Activated CD4-positive, alpha-beta T cell treated with anti-CD3 and anti-CD28 coated beads for 36 hours (primary cell): ENCODE measurements at places on chromosomes 3 and 15. TPM values are rescaled to one million over a fixed set of nuclear protein-coding genes. Genes with fewer than 3 reads are reported as not detected.
A peak's percentile ranks its signal among the peaks of the same experiment; 100 is the strongest.

DNA sequence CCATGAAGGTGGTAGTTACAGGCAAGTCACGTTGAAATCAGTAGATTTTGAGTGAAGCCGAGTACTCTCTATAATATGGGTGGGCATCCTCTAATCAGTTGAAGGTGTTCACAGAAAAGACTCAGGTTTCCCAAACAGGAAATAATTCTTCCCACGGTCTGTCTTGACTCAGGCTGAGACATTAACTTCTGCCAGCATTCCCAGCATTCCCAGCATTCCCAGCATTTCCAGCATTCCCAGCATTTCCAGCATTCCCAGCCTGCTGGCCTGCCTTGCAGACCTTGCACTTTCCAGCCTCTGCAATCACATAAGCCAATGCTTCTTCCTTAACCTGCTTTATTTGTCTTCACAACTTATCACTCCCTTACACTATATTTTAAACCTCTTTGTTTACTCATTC lies 542.3 kb upstream of the ROBO2 start:
- DNase-seq = no peak

GRCh38 chr3:26091626-26092025 lies 301.7 kb downstream of the OXSM start:
- DNase-seq = no peak

- DNase-seq = no peak
Measured at GRCh38 chr3:40255532-40255931, 54.0 kb upstream of the EIF1B start.

GRCh38 chr3:121165397-121165837 lies 257.4 kb downstream of the STXBP5L start:
- DNase-seq = no peak

DNA sequence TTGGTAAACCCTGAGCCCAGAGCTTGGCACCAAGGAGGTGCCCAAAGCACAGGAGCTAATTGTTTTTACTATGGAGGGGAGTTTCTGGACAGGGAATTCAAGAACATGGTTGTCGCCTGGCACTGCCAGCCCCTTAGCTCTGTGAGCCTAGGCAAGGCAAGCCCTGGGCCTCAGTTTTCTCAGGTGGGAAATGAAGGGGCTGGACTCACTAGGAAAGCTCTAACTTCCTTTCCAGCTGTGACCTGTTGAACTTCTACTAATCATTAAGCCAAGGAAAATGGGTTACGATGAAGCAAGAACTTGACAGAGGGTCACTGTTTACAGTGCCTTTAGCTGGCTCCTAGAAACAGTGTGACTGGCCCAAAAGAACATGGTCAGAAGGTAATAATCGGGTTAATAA lies 277.2 kb downstream of the SHQ1 start:
- DNase-seq = no peak

- no peak for DNase-seq
Measured at GRCh38 chr3:9935966-9936510, 2.4 kb downstream of the CRELD1 start.

DNA sequence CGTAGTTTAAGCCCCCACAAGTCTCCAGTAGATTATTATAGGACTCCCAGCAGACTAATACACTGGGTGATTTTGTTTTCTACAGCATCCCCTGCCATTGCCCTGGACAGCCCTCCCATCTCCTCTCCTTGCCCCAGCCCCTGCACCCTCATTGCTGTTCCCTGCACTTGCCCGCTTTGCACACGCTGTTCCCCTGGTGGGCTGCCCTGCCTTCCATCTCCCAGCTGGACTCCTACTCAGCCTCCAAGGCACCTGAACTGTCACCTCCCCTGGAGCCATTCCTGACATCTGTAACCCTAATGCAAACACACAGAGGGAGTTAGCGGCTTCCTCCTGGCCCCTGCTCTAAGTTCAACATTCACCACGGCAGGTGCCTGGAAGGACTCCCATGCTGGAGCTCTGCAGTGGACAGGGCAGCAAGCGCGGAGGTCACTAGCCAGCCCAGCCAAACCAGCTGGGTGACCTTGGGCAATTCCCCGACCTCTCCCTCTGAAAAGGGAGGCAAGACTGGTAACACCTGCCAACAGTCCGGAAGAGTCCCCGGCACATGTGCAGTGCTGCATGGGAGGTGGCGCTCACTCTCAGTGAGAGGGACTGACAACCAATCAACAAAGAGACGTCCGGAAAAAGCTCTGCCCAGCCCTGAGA lies 38.8 kb upstream of the IQSEC1 start:
- DNase-seq = no peak

DNA sequence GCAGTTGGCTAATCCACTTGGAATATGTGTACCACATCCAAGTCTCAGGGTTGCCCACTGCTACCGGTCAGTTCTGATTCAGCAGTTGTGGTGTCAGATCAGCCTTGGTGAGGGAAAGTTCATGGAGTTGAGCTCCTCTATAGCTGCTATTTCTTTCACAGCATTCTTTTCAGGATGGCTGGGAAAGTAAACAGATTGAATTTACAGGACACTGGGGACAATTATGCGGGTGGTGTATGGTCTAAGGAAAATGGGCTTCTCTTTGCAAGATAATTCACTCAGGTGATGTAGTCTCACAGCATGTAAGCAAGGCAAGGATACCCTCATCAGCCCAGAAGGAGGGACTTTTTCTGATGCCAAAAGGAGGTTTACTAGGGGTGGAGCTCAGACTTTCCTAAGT lies 249.9 kb downstream of the DOCK3 start:
- no peak for DNase-seq

- DNase-seq = no peak
Measured at GRCh38 chr3:12440927-12441714, 43.2 kb upstream of the TSEN2 start.

DNA sequence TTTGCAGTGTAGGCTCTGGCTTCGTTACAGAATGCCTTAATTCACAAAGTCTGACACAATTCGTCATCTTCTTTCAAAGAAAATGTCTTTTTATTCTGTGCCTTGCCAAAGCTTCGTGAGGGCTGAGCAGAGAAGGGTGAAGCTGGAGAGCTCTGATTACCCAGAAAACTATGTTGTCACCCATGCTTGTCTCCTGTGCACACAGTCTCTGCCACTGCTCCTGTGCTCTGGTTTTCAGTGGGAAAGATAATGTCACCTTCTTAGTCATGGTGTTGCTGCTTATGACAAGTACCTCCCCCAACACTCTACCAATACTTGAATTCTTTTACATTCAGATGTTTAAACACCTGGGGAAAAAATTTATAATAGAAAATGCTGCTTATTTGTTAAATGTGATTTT lies 509.2 kb upstream of the GRM7 start:
- no peak for DNase-seq

GRCh38 chr3:123449102-123449996 lies 459 bp upstream of the ADCY5 start:
- peak; percentile 35 for DNase-seq

DNA sequence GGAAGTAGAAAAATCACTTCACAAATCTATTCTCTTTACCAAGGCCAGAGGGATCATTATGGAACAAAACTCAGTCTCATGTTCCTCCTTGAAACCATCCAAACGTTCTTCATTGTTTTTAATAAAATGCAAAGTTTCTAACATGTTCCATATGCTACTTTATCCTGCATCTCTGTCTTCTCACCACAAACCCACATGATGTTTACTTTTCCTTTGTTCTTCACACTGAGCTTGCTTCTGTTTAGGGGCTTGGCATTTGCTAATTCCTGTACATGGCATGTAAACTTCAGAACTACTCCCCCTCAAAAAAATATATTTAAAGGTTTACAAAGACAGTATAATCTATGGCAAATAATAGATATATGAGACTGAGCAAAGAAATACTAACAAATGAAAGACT lies 651.4 kb downstream of the OTOL1 start:
- DNase-seq = no peak

DNA sequence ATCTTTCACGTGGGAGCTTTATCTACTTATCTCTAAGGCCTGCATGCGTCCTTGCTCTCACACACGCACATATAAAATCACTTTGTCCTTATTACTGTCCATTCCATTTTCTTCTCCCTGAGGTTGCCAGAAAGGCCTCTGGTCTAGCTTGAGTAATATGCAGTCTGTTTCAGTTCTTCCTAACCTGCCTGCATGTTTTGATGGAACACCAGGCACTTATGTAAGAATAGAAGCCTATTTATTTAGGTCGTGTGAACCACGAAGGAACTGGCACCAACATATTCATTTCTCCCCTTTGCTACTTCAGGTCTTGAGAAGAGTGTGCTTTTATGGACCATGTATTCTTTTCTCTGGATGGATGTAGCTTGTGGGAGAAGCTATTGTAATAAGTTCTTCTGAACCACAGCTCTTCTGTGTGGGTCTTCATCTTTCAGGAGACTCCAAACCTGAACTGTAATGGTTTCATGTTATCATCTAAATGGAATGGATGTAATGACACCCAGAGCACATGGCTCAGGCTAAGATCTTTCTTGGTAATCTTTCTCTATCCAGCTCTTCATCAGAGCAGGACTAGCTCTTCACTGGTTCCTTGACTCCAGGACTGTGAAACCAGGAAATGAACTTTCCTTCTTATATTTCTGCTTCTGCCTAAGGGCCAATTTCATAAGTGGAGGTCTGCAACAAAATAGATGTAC lies 53.8 kb downstream of the UBE2E2 start:
- no peak for DNase-seq

DNA sequence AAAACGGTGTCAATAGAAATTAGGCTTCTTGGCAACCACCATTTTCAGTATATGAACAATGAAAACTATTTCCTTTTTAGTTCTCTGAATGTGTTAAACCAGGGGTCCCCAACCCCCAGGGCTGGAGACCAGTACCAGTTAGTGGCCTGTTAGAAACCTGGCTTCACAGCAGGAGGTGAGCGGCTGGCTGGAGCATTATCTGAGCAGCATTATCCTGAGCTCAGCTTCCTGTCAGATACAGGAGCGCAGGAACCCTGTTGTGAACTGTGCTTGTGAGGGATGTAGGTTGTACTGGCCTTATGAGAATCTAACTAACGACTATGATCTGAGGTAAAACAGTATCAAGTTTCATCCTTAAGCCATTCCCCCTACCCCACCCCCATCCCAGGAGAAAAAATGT lies 328.7 kb downstream of the ZBBX start:
- no peak for DNase-seq

DNA sequence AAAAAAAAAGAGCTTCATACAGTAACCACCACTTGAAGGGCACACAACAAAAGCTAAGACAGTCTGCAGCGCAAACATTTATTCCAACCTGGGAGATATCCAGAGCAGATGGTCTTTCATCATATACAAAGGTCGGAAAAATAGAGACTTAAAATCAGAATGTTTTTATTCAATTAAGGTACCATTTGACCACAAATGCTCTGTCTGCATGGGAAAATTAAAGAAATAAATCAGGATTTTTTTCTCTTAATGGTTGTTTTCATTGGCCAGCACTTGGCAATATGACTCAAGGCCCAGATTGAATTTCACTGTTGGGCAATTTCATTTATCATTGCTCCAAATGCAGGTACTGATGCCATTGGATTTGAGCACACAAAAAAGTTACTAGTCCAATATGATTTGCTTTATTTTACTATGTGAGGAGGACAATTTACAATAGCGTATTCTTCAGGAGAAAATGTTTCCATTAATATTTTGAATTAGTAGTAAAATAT lies 145.9 kb upstream of the AGTR1 start:
- no peak for DNase-seq

DNA sequence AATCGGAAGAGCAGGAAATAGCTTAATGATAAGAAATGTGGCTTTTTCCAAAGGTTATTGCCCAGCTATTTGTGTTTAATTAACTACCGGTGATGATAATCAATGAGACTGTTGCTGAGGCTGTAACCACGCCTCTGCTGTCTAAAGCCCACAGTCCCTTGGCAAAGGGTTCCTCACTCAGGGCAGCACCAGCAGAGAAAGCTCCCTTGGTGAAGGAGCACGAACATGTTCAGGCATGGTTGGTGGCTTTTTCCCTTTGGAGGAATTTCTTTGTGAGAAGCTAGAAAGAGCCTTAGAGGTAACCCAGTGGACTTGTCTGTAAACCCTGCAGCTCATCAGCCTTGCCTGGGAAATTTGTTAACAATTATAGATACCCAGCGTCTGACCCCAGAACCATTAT lies 7.5 kb upstream of the ST6GAL1 start:
- no peak for DNase-seq

- DNase-seq = no peak
Measured at GRCh38 chr3:52786330-52787215, 8.0 kb upstream of the ITIH3 start.

- no peak for DNase-seq
Measured at GRCh38 chr3:48863122-48863521, 15.4 kb upstream of the PRKAR2A start.

DNA sequence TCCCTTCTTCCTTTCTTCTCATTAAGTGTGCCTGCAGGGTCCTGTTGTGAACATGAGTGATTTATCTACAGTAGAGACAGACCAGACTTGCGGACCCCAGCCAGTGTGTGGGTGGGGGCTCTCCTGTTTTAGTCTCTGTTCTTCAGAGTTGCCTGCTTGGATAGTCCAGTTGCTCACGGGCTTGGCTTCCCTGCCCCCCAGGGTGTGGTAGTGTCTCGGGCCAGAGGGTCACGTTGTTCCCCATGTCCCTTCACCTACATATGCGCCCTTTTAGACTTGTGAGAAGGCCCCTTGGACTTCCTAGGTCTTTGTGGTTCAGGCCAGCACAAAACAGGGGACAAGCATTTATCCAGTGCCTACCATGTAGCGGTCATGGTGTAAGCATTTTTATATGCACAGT lies 85.8 kb downstream of the AAGAB start:
- DNase-seq = no peak

DNA sequence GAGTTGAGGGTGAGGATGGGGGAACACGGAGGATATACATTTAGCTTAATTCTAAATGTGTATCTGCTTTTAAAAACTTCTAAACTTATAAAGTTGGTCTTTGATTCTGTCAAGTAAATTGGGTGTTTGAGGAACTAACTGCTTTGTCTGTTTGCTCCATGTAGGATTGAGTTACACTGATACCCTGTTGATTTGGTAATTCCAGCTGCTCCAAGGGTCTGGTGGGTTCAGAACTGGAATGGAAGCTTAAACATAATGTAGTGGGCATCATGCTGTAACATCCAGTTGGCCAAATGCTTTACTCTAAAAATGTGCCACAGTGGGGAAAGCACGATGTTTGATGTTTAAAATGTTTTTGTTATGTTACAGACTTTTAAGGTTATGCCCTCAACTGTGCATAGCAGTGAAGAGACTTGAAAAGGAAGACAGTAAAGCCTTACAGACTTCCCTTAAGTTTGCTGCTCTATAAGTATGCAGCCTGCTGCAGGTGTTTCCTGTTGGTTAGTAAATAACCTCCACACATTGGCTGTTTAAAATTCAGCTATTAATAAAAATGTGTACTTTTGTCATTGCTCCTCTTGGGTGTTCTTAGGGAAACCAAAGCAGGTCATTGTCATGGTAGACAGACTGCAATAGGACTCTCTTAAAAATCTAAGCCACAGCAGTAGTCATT lies 5.9 kb upstream of the EDEM1 start:
- DNase-seq = no peak

GRCh38 chr3:56389183-56389830 lies 79.0 kb downstream of the ERC2 start:
- DNase-seq = peak; percentile 16

Gene SERINC4
- 0.42 TPM for total RNA-seq

Gene TMCO5A
- total RNA-seq = not detected

Gene PPP1R14D
- not detected for total RNA-seq

Gene SLC15A2
- total RNA-seq = 0.59 TPM

Gene TRIM42
- total RNA-seq = not detected

Gene FAN1
- total RNA-seq = 11.6 TPM

Gene LINGO1
- total RNA-seq = not detected

Gene CSPG5
- 0.78 TPM for total RNA-seq

Gene VILL
- 12.1 TPM for total RNA-seq
